ENCODE measurements at places on chromosomes 4 and X.
A peak's percentile ranks its signal among the peaks of the same experiment; 100 is the strongest.

DNA sequence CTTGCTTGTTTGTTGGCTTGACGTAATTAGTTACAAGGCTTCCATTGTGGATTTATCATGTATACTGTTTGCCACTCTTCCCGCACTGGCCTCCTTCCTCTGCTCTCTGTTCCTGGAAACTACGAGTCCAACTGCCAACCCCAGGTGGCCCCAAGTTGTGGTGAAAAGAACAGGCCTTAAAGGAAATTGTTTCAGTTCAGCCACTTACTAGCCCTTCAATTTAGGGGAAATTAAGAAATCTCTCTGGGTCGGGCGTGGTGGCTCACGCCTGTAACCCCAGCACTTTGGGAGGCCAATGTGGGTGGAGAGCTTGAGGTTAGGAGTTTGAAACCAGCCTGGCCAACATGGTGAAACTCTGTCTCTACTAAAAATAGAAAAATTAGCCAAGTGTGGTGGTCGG lies 28.0 kb downstream of the RBM47 start:
- no peak for DNase-seq

GRCh38 chrX:96464880-96465558 lies 219.6 kb upstream of the DIAPH2 start:
- no peak for DNase-seq

- DNase-seq: no peak
These were observed 79.1 kb upstream of the INPP4B start for GRCh38 chr4:142925161-142925560.

DNA sequence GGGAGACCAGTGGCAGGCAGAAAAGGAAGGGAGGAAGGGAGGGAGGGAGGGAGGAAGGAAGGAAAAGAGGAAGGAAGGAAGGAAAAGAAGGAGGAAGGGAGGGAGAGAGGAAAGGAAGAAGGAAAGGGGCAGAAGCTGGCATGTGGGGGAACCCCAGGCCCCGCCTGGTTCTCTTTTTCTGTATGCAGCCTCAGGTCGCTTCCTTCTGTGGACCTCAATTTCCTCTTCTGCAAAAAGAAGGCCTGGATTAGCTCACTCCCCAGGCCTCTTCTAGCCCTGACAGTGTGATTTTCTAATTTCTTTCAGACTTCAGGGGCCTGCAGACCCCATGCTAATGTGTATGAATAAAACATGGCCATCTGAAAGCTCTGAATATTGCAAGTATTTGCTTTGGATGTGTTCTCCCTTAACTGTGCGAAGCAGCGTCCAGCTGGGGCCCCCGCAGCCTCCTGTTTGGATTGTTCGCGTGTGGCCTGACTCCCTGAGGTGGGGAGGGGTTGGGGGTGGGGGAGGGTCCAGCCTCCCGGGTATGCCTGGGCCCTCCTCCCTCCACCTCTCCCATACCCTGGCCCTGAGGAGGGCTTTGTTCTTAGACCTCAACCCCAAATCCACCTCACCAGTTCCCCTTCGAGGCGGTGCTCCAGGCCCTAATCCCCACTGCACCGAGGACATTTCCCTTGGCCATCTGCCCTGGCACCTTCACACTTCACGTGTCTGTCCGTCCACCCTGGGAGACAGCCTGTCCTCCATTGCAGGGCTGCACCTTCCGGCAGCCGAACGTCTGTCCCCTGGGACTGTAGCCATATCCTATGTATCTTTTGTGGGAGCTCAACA lies 199.9 kb upstream of the ATP6AP2 start:
- DNase-seq: no peak

GRCh38 chr4:185344743-185345538 lies 50.8 kb downstream of the LRP2BP start:
- DNase-seq: no peak

DNA sequence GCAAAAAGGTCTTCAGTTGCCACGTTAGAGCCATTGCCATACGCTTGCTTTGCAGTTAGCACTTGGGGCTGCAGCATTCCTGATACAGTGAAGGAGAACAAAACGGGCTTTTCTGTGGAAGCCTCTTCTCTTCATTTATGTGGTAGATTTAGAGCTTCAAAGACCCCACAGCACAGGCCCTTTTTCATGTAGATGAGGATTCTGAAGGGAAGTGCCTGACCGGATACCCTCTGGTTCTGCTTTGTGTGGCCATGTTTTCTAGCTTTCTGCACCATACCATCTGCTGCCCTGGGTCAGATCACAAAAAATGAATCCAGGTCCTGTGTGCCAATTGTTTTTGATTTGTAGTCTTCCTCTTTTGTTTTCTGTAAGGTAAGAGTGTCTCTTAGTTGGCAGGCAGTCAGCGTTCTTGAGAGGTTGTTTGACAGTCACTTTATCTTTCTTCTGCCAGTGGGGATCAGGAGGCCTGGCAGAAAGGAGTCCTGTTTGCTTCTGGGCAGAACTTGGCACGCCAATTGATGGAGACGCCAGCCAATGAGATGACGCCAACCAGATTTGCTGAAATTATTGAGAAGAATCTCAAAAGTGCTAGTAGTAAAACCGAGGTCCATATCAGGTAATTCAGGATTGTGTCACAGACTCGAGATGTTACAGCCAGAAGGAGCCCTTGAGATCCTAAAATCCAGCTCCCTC lies 7.7 kb downstream of the LAP3 start:
- no peak for DNase-seq

- no peak for DNase-seq
These were observed 214.0 kb upstream of the WDFY3 start for GRCh38 chr4:85180533-85180932.

DNA sequence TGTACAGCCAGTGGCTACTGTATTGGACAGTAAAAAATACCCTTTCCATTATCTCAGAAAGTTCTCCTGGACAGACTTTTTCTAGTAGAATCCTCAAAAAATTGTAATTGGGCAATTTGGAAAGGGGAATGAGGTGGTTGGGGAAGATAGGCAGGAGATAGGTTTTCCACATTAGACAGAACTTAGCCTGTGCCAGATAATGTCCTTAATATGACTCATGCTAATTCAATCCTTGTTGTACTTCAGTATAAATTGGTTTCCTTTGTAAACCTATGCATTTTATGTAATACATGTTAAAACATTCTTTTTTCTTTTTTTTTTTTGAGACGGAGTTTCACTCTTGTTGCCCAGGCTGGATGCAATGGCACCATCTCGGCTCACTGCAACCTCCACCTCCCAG lies 8.9 kb downstream of the EIF4E start:
- no peak for DNase-seq

- DNase-seq: no peak
These were observed 134.8 kb upstream of the PPARGC1A start for GRCh38 chr4:24024605-24025004.

DNA sequence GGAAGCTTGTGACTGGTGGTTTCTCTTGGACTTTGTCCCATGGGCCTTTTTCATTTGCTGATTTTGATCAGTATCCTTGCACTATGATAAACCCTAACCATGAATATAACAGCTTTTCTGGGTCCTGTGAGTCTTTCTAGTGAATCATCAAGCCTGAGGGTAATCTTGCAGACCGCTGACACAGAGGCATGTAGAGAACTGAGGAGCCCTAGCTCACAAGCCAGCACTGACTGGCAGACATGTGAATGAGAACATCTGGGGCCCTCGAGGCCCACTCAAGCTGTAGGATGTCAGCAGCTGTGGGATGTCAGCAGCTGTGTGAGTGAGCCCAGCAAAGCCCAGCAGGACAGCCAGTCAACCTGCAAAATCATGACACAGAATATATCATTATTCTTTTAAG lies 36.7 kb downstream of the HMGB3 start:
- DNase-seq: no peak

- no peak for DNase-seq
These were observed 13.7 kb upstream of the ZBTB33 start for GRCh38 chrX:120236687-120237479.

- DNase-seq: no peak
These were observed 16.9 kb downstream of the RASSF6 start for GRCh38 chr4:73603271-73603710.

DNA sequence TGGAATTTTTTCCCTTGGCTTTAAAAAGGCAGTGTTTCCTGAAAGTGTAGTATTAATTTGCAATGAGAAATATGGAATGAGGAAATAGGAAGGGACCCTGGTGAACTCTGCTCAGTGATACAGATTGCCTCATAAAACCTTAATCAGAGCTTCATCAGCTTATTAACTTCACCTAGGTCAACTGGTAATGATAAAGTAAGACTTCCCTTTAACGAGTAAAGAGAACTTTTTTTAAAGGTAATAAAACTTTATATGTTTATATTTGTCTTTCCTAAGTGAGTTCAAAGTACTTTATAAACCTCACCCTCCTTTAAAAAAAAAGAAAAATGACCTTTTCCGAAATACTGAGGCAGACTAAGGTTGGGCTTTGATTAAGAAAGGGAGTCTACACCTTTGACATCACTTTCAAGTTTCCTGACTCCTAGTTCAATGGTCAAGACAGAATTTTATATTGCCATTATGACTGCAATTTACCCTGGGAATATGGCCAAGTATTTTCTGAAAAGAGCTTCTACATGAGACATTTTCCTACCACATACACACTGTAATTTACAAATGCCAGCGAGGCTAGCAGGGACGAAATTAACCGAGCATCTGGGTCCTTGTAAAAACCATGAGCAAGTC lies 706.3 kb upstream of the TENM3 start:
- DNase-seq: no peak

- DNase-seq: no peak
These were observed 11.0 kb downstream of the PGM2 start for GRCh38 chr4:37837446-37837845.

DNA sequence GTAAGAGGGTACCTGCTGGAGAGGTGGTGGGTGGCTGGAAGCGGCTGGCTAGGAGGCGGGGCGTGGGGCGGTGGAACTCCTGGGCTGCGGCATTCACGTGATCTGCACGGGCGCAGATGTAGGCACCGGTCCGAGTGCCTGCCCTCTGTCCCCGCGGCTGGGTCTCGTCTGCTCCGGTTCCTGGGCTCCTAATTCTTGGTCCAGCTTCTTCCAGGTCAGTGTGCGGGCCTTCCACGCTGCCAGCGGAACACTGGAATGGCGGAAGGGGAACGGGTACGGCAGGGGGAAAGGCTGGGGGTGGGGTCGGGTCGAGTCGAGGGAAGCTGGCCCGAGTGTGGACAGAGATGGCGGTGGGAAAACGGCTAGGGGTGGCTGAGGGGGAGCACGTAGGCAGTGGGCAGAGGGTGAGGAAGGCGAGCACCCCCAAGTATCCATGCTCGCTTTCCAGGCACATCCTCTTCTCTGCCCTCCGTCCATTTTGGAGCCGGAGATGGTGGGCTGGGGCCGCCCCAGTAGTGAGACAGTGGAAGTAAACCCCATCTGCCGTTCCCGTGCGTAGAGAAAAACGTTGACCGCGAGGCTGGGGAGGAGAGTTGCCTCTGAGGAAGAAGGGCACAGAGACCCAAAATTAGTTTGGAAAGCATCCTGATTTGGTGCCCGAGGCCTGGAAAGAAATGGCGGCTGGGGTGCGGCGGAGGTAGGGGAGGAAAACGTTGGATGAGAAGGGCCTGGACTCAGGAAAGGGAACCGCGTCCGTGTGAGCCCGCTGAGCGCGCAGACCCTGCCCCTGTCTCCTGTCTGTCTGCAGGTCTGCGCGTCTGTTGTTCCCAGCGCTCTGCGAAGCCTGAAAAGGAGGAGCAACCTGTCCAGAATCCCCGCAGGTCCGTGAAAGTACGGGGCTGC lies at the start of gene TCEAL4:
Gene TCEAL4 (plus strand): TSS at position 105 of the 903 bp plus-strand sequence. CDS start 1,161 bp downstream, outside the sequence.
- DNase-seq: peak; percentile 61

DNA sequence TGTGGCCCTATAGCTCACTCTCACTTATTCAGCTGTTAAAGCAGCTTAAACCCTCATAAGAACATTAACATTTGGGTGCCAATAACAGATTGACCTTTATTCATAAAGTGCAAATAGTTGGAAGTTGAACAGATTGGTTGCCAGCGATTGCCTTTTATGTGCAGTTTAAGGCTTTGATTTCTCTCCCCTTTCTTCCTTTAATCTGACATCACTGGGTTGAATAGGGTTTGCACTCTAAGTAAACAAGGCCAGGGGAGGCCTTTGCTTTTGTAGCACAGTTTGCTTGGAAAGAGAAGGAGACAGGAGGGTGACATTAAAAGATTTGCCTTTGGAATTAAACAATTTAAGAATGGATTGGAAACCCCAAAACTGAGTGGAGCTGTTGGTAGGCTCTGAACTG lies 114.3 kb downstream of the NKX6-1 start:
- DNase-seq: no peak

- DNase-seq: no peak
These were observed 126.3 kb downstream of the FBXO8 start for GRCh38 chr4:174157106-174157607.

GRCh38 chr4:157265281-157265680 lies 44.8 kb downstream of the GRIA2 start:
- no peak for DNase-seq

- no peak for DNase-seq
These were observed 182.4 kb upstream of the ARSJ start for GRCh38 chr4:114161809-114162208.

- DNase-seq: no peak
These were observed 6.9 kb downstream of the G3BP2 start for GRCh38 chr4:75666299-75666698.

DNA sequence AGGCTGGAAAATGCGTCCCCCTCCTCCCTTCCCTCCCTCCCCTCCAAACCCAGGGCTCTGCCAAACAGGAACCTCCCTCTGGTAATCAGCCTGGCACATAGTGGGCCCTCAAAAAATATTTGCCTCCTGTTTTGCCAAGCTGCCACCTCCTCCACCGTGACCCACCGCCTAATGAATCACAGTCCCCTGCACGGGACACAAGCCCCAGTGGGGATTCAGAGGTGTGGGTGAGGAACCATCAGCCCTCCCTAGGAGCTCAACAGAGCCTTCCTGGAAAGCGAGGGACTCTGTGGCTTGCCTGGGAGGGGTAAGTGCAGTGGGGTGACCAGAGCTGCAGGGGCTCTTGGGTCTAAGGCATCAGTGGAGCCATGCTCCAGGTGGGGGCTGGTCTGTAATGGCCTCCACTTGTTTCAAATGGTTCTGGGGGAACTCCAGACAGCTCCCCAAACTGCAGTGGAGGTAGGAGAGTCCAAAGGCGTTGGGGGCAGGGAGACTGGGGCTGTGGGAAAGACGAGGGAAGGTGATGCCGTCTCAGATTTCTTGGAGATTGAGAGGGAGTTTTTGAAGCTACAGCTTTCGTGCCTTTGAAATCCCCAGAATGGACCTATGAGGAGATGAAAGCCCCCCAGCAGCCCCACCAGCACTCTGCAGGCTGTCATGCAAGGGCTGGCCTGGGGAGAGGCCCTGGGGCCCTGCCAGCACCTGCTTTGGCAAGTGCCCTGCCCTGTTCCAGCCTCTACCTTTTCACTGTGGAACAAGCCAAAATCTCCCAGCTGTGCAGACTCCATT lies 1.0 kb upstream of the PPP2R2C start:
- DNase-seq: peak; percentile 24

- DNase-seq: no peak
These were observed 75.0 kb downstream of the FAT4 start for GRCh38 chr4:125389713-125390112.

GRCh38 chr4:35723973-35724372 lies 520.3 kb downstream of the ARAP2 start:
- DNase-seq: no peak

DNA sequence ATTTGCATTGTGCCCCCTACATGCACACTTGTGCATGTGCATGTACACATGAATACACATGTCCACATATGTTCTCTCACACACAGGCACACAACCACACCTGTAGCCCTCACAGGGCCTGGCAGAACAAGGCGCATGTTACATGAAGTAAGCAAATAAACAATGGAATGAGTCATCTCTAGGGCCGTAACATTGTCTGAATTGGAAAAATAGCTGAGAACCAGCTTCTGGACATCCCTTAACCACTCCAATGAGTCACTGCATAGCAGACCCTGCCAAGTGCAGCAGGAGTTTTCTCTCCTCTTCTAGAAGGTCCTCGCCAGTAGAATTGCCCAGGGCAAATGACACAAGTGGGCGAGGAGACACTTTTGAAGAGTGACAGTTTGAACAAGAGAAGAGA lies 66.1 kb downstream of the MAGEA10 start:
- DNase-seq: no peak

GRCh38 chrX:21933077-21933476 lies 7.4 kb upstream of the SMS start:
- DNase-seq: no peak

Measured in dorsolateral prefrontal cortex (tissue), 122 donors.